Globus pallidus (tissue), 1 donor: ENCODE measurements at places on chromosomes 4 and X.

GRCh38 chr4:94240384-94240783, 32.7 kb downstream of the SMARCAD1 start:
- DNase-seq, result no peak

- no peak for DNase-seq
These were observed 169.2 kb upstream of the IL15 start for GRCh38 chr4:141467225-141467624.

DNA sequence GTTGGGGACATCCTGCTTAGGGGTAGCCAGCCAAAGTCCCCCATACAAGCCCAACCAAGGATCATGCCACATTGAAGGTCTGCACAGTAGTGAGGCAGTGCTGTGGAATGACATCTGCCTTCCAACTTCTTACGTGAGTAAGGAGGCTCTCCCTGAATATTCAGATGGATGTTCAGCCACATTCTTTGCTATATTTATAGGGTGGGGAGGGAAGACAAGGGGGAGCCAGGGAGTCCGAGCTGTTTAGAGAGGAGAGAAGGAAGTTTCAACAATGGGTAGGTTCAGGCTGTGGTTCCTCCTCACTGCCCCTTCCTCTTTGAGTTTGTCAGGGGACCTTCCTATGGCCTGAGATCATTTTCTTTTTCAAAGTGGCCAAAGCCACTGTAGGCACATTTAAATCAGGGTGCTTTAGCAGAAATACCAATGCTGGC, 29.8 kb downstream of the MSN start:
- DNase-seq, result no peak

DNA sequence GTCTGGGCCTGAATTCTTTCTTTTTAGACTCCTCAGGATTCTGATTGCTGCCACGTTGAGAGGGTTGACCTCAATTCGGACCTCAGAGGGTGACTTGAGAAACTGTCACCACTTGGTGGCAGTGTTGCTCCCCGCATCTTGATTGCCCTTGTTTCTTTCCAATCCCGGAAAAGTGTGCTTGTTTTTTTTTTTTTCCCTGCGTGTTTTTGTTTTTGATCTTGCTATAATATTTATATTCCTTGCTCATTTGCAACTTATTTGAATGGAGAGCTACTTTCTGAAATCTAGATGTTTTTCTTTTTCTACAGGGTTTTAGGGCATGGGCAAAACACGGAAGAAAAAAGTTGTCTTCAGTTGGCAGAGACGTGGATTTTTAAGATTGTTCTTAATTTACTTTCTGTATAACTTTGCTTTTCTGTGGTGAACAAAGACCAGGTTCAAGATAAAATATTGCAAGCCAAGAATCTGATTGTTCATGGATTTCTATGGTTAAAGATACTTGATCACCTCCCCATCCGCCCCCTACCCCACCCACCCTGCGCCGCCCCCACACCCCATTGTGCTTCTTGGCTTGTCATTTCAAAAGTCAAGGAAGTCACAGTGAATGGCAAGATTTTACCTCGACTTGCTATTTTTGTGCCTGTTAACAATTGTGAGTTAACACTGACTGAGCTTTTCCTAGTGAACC, 102.0 kb downstream of the PTTG2 start:
- DNase-seq, result peak; percentile 75

DNA sequence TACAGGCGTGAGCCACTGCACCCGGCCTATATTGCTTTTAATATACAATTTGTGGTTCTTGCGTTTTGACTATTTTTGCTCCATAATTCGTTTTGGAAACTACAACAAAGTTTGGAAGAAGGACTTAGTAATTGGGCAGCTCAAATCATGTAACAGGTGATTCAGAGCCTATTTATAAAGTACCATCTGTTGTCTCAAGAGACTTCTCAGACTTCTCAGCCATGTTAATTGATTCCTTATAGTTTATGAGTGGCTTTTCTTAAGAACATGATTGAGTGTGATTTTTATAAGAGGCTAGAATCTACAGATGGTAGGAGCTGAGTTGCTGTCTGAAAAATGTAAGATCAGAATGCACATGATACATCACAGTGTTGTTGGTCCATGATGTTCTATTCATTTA, 240.2 kb downstream of the ADGRL3 start:
- DNase-seq, result no peak

DNA sequence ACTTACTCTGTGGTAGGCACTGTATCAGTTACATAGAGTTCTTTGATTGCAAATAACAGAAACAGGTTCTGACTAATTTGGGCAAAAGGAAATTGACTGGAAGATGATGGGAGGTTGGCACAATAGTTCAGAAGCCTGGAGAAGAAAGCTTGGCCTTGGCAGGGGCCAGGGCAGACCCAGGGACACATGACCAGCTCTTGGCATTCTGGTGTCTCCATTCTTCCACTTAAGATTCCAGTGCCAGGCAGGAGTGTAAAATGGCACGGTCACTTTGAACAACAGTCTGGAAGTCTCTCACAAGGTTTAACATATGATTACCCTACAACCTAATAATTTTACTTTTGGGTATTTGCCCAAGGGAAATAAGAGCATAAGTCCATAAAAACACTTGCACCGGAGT, 175.9 kb downstream of the BCOR start:
- DNase-seq, result no peak

GRCh38 chr4:6781113-6781512, 1.4 kb upstream of the KIAA0232 start:
- DNase-seq, result no peak

GRCh38 chr4:26074712-26075430, 160.9 kb downstream of the SMIM20 start:
- peak; percentile 35 for DNase-seq

DNA sequence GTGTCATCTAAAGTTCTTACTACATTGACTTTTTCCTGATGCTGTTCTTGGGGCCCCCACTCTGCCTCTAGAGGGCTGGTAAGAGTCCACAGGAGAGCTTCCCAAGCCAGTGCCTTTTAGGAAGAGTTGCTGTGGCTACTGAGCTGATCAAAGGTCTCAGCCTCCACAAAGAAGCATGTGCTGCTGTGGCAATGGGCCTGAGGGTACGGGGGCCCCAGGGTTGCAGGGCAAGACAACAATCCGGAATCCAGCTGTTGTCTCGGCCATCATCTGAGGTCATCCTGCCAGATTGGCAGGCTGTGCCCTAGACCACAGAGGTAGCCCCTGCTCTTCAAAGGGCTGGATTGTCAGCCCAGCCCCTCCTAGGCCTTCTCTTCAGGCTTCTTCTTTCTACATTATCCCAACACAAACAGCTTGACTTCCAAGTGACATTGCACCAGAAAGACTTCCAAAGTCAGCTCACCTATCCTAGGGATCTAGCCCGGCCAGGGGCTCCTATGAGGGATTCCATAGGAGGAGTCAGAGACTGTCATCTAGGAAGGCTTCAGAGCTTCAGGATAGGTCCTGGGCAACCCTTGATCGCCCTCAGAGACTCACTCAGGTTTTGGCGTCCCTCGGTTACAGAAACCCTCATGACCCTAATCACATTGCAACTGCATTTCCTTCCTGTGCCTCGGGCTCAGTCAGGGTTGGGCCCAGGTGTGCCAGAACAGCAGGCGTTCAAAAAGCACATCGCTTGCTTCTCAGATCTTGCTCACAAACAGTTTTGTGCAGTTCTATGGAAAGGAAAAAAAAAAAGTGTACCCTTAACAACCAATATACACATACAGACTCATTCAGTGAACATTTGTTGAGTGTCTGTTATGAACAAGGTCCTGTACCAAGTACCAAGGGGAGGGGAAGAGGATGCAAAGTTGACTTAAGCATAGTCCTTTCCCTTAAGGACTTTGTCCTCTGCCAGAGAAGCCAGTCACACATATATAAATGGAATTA, 27.8 kb downstream of the SLC25A5 start:
- DNase-seq, result no peak

DNA sequence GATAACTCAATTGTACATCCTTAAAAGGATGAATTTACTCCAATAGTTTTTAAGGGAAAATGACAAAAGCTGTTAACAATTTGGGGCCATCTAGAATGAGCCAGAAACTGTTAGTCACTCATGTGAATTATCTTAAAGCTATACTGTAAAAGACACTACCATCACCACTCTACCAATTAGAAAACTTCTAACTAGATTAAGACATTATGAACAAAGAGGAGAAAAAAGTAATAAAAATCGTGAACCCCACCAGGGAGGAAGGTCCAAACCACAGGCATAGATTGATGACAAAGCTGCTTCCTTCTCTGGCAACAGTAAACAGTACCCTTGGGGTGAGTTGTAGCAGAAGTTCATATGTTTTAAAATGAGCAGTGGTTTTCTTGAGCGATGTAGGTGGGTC, 106.1 kb downstream of the PDGFC start:
- DNase-seq, result no peak

- DNase-seq, result no peak
These were observed 87.8 kb upstream of the NPNT start for GRCh38 chr4:105807496-105807895.

- no peak for DNase-seq
These were observed 46.6 kb downstream of the MAP7D3 start for GRCh38 chrX:136204571-136204970.

GRCh38 chr4:168177546-168178149, 85.3 kb downstream of the ANXA10 start:
- no peak for DNase-seq
